ENCODE measurements at places on chromosomes 12 and 14. TPM values are rescaled to one million over a fixed set of nuclear protein-coding genes. Genes with fewer than 3 reads are reported as not detected.
A peak's percentile ranks its signal among the peaks of the same experiment; 100 is the strongest.

- DNase-seq: no peak
Measured at GRCh38 chr12:65656156-65656882, 168.0 kb upstream of the HMGA2 start.

OR11H12 gene
- polyA plus RNA-seq: not detected

GRCh38 chr12:113384778-113385177, 18.9 kb downstream of the SDS start:
- DNase-seq: no peak

GRIP1 gene
- polyA plus RNA-seq: 5.9 TPM

- no peak for DNase-seq
Measured at GRCh38 chr12:113537751-113538087, 66.0 kb upstream of the LHX5 start.

DNA sequence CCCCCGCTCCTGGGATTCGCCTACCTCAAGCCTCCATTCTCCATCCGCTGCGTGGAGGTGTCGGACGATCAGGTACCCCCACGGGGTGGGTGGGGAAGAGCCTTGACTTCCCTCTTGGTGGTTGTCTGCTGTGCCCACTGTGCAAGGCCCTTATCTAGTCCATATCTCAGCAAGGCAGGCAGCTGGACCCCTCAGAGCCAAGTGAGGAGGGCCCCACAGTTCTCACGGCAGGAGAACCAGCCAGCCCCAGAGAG, 39.9 kb downstream of the MMAB start:
- no peak for DNase-seq

DNA sequence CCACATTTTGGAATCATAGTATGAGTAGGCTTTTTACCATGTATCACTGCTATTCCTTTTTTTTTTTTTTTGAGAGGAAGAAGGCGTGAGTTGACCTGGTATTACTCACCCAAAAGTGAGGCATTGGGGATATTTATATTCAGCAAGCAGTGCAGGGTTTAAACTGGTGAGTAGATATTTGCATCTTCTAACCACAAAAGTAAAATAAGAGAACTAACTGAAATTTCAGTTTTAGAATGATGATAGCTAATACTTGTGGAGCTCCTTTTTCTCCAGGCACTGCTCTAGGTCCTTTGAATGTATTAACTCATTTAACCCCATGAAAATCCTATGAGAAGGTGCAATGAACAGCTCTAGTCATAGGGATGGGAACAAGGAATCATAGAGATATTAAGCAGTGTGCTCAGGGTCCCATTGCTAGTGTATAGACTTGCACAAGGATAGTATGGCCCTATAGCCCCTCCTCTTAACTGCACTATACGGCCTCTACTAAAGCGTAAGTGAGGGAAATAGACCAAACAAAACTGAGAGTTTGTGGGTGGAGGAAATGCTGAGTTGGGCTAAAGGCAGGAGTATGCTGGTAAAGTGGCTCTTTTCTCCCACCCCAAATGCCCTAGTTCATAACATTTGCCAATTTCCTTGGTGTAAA, 104.3 kb upstream of the MAX start:
- DNase-seq: no peak

BHLHE41 gene
- 35.1 TPM for polyA plus RNA-seq

MSRB3 gene
- 9.0 TPM for polyA plus RNA-seq

MANSC1 gene
- 3.9 TPM for polyA plus RNA-seq

CLEC1A gene
- 5.6 TPM for polyA plus RNA-seq

ATG14 gene
- polyA plus RNA-seq: 7.0 TPM

DNA sequence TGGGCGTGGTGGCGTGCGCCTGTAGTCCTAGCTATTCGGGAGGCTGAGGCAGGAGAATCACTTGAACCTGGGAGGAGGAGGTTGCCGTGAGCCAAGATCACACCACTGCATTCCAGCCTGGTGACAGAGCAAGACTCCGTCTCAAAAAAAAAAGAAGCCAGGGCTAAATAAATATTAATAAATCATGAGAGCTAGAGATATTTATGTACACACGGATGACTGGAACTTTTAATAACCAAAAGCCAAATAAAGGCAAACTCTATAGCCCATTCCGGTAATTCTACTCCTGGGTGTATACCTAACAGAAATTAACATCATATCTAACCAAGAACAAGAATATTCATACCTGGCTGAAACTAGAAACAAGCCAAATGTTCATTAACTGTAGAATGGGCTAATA, 7.7 kb upstream of the TRAFD1 start:
- peak; percentile 31 for DNase-seq

DNA sequence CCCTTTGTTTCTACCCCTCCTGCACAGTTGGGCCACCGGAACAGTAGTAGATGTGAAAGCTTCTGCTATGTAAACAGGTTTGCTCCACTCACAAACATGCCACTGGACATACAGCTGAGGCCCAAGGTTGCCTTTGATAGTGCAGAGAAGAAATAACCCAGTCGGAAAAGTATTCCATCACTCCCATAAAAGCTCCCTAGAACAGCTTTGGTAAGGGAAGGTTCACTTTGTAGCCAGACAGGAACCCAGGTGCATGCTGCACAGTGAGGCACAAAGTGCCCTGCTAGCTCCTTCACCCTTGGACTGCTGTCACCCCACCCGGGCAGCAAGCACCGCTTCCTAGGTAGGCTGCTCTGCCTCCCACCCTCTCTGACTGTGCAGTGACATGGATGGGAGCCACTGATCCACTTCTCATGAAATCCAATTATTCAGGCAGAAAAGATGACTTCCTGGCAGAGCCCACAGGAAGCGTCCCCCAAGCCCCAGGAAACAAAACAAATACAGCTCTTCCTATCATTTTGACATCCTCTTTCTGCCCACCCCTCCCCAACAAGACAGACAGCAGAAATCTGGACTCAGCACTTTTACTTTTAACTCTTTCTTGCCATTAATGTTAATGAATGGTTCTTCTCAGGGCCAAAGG, 100.2 kb downstream of the SRGAP1 start:
- DNase-seq: no peak

ARF6 gene
- polyA plus RNA-seq: 17.9 TPM
